ENCODE measurements at places on chromosomes 16 and 17.

GRCh38 chr16:27522173-27522707 is 27.5 kb downstream of the GTF3C1 start:
- DNase-seq: no peak

DNA sequence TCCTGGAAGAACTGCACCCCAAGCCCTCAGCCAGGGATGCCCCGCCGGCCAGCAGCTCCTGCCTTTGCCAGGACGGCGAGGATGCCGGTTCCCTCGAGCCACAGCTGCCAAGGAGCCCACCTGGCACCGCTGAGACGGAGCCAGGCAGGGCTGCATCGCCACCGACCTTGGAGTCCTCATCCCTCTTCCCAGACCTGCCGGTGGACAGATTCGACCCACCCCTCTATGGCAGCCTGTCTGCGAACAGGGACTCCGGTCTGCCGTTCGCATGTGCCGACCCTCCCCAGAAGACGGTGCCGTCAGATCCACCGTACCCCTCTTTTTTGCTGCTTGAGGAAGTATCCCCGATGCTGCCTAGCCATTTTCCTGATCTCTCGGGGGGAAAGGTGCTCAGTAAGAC is 21.4 kb upstream of the ZFPM1 start:
- DNase-seq: no peak

- no peak for DNase-seq
Measured at GRCh38 chr16:51392521-51393187, 241.6 kb upstream of the SALL1 start.

- no peak for DNase-seq
Measured at GRCh38 chr17:51365090-51365489, 104.7 kb downstream of the UTP18 start.

DNA sequence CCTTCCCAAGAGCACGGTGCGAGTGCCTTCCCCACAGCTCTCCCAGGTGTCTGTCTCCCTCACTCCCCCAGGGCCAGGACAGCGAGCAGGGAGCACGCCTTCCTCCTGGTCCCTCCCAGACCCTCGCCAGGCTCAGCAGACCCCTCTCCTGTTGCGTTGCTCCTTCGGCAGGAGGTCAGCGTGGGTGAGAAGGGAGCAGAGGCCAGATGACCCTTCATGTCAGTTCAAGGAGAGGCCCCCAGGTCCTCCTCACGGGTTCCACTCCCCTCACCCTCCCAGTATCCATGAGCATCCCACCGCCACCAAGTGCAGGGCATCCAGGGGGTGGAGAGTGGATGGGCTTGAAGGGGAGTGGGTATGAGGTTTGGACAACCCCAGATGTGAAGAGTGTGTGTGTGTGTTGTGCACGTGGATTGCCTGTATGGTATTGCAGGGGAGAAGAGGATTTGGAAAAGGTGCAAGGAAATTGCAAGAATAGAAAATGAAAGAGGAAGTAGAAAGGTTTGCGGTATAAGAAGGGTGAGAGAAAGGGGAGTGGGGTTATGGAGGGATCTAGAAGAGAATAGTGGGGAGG is 17.7 kb downstream of the SGCA start:
- no peak for DNase-seq
